ENCODE measurements at places on chromosomes 7 and 10.

DNA sequence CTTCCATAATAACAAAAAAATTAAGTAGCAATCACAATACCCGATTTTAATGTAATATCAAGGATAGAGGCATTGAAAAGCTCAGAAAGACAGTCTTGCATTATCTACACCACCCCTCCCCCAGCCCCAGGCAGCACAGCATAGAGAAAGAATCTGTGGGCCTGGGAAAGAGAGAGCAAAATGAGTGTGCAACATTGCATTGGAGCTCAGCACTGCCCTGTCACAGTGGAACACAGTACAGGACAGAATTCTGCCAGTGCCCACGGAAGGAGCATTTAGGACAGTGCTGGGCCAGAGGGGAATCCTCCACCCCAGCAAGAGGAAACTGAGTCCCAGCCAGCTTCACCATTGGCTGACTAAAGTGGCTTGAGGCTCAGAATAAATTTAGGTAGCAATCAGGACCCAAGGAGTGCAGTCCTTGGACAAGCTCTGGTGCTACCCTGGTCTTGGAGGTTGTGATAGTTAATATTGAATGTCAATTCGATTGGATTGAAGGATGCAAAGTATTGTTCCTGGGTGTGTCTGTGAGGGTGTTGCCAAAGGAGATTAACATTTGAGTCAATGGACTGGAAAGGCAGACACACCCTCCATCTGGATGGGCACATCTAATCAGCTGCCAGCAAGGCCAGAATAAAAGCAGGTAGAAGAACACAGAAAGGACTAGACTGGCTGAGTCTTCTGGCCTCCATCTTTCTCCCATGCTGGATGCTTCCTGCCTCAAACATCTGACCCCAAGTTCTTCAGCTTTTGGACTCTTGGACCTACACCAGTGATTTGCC lies 234.4 kb downstream of the ANK3 start:
- no peak for DNase-seq

DNA sequence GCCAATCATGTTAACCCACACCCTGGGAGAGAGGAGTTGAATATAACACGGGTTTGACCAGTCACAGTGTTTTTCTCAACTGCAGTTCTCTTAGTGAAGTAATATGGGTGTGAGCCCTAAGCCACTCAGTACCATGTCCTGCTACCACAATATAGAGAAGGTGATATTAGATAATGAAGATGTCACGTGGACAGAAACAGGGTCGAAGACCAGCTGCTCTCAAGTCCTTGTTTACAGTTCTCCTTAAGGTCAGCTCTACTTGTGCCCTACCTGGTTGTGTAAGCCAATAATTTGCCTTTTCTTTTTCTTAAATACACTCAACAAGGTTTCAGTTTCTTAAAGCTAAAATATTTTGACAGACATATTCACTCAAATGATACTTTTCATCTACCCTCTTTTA lies 128.3 kb upstream of the POT1 start:
- no peak for DNase-seq

- DNase-seq = no peak
These were observed 42.0 kb downstream of the PRPS1L1 start for GRCh38 chr7:17985473-17986239.

- no peak for DNase-seq
These were observed 78.4 kb upstream of the ADO start for GRCh38 chr10:62726142-62726541.

DNA sequence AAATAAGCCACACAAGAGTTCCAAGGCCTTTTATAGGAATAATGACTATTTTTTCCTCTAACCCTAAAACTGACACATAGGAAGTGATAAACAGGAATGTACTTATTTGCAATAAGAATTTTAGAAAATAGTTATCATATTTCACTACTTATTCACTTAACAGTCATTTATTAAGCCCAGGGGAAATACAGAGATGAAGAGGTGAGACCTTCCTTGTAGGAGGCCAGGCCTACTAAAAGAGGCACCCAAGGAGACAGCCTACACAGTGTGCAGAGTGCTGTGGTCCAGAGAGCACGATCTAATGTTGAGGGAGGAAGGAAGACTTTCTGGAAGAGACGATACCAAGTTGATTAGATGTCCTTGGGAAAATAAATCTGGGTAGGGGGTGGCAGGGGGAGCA lies 45.0 kb upstream of the PPP1R3C start:
- DNase-seq = no peak
